GM04503 (cell line): ENCODE measurements at places on chromosomes 2 and 18.

DNA sequence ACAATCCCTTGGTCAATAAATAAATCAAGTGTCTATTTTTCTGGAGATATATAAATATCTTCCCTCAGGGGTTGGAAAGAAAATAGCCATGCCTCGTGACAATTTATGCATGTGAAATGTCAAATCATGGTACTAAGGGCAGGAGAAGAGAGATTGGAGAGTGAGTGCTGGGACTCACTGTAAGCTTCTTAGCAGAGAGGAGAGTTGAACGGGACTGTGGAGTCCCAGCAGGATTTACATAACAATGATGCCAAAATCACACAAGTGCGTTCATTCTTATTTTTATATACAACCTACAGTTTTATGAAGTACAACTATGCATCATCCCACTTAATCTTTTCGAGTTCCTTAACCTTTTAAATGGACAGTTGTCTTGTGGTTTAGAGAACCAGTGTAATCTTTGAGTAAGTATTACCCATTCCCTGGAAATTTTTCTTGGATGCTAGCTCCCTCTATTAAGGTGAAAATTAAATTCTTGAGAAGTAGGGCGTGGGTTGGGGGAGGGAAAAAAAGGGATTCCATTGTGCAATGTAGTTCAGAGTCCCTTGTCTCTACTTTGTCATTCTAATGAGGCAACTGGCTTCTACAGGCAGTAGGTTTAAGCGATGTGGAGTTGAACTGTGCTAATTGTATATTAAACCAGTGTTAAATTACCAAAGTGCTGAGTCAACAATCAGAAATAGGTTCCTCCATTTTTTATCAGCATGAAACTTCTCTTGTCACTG, 143.6 kb upstream of the EPHA4 start:
- DNase-seq, result no peak

- no peak for DNase-seq
Measured at GRCh38 chr18:77124452-77124922, 8.1 kb downstream of the MBP start.

- DNase-seq, result no peak
Measured at GRCh38 chr2:218292048-218293014, at the start of gene TMBIM1. TMBIM1 (minus strand) TSS chr2:218292503; CDS start chr2:218282141, 10,362 bp downstream.

DNA sequence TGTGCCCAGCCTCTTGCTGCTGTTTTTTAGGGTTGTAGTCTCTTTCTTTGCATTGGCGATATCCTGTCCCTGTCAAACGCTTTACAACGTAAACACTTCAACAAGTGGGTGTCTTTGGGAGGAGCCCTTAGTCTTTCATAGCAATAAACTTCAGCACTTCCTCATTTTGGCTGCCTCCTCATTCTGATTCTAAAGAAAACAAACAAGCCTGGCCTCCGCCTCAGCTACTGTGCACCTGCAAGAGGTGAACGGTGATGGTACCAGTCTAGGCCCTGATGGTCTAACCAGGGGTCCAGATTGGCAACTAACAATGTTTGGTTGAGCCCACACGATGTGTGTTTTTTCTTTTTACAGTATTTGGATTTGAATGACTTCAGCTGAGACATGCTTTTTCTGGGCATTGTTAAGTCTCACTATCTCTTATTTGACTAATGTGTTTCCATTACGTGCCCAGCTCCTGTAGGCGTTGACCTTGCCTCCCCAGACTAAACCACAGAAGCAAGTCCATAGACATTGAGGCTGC, 53.2 kb upstream of the CUL3 start:
- DNase-seq, result no peak

DNA sequence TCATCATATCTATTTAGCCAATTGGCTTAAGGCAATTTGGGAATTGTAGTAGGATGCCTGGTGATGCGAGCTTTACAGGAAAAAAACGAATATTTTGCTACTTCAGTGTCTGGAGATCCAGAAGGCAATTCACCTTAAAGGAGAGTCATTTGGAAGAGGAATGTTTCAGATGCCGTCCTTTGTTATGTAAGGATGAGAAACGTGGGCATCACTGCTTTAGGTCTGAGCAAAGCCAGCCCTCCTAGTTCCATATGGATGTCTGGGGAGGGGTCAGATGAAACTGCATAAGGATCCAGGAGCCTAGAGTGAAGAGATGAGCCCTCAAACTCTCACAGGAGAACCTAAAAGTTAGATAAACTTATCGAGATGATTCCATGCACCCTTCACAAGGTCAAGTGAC, 30.9 kb upstream of the DOCK10 start:
- DNase-seq, result no peak

- DNase-seq, result no peak
Measured at GRCh38 chr18:10951631-10952544, 197.5 kb downstream of the PIEZO2 start.

DNA sequence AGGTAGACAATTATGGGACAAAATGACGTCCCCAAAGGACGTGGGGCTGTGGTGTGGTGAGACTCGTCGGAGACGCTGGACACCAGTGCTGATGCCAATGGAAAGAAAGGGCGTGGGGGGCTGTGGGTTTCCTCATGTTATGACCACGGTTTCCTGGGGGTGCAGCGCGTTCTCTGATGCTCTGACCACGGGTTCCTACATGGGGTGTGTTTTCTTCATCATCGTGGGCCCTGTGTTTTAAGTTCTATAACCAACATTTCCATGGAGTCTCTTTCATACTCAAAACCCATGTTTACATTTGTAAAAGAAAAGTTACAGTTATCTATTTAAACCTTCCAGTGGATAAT, 141.6 kb downstream of the RTP5 start:
- DNase-seq, result no peak

GRCh38 chr2:134943540-134943939, 24.9 kb downstream of the CCNT2 start:
- no peak for DNase-seq

GRCh38 chr18:46266473-46266872, 162.3 kb downstream of the HAUS1 start:
- DNase-seq, result no peak

DNA sequence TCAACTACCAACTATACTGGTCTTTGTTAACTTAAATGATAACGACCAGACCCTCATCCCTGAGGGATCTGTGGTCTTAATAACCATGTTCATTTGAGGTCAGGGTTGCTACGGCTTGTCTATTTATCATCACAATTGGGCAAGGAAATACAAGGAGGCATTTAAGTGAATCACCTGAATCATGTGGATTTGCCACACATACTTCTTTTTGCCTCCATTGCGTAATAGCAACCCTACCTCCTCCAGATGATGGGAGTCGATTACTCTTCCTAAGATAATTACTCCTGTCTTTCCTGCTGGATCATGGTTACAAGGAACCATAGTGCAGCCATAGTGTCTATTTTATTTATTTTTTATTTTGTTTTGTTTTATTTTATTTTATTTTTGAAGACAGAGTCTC, 42.2 kb downstream of the TAF4B start:
- DNase-seq, result no peak

DNA sequence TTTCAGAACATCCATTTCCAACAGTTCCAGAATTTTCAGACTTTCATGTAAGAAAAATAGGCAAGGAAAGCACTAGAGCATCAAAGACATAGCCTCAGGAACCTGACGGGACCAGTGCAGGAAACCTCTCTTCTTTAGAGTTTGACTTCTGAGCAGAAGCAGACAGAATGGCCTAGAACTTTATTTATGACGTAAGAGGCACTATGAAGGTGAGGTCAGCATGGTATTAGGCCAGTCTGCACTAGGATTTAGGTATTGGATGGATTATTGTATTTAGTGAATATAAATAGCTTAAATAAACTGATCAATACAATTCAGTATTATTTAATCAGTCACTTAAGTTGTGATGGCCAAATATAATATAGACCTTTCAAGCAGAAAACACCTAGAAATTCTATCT, 117.6 kb downstream of the CYRIA start:
- no peak for DNase-seq

DNA sequence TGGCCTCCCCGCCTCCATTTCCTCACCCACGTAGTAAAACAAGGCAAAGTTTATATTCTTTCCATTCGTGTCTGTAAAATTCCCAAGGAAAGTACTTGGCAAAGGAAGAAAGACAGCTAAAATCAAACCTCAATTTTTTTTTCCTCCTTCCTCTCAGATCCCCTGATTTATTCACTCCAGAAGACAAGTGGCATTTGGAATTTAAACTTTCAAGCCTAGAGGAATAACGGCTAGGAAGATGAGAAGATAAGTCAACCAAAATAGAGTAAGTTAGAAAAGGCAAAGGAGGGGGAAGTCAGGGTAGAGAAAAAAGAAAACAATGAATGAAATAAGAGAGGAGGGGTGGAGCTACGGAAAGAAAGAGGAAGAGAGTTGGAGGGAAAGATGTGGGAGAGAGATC, 198.9 kb upstream of the PIK3C3 start:
- DNase-seq, result no peak

GRCh38 chr2:106175086-106175850, 18.8 kb downstream of the UXS1 start:
- DNase-seq, result no peak

DNA sequence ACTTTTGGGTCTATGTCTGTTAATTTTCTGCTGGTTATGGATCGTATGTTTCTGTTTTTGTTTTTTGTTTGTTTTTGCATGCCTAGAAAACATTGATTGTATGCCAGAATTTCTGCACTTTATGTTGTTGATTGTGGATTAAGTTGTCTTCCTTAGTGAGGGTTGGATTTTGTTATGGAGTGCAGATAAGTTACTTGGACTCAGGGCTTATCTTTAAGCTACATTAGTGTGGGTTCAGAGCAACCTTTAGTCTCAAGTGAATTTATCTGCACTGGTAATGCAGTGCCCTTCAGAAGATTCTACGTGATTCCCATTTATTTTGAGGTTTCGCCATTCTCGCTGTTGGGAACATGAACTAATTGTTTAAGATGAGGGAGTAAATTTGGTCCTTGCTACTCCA, 32.9 kb downstream of the UBR3 start:
- no peak for DNase-seq

DNA sequence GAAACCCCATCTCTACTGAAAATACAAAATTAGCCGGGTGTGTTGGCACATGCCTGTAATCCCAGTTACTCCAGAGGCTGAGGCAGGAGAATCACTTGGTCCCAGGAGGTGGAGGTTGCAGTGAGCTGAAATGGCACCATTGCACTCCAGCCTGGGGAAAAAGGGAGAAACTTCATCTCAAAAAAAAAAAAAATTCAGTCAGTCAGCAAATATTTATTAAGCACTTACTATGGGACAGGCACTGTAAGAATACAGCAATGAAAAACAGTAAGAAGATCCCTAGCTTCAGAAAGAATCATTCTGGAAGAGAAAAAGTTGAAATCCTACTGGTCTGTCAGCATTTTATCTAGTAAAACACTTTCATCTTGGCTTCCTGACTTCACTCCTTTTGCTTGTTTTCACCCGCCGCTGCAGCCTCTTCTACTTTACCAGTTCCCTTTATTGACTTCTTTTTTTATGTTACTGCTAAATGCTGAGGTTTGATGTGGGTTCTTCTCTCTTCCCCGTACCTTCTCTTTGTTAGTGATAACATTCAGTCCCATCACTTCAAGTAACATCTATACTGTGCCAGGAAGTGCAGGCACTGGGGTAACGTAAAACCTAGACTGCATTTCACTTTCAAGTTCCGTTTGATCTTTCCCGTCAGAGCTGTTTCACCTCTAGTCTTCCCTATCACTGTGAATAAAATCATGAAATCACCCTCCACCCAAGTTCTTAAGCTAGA, 10.8 kb upstream of the TAF4B start:
- DNase-seq, result no peak
